Lung (tissue), 17 donors: ENCODE measurements at places on chromosomes 3 and 15. TPM values are rescaled to one million over a fixed set of nuclear protein-coding genes. Genes with fewer than 3 reads are reported as not detected.
A peak's percentile ranks its signal among the peaks of the same experiment; 100 is the strongest.

- DNase-seq, result no peak
- H3K36me3 ChIP-seq, result no peaks in the 10 kb centered on the region
- peak overlapping the region; percentile 72 for H3K4me3 ChIP-seq
- peak overlapping the region; percentile 96 for H3K27ac ChIP-seq
- H3K27me3 ChIP-seq, result no peaks in the 10 kb centered on the region
- H3K4me1 ChIP-seq, result peaks cover 18% of the 10 kb centered on the region
Observed at GRCh38 chr15:72116731-72117485, 1.0 kb downstream of the MYO9A start.

Gene PTX3
- polyA plus RNA-seq, result 626 TPM

Gene TUSC7
- polyA plus RNA-seq, result not detected

GRCh38 chr3:138470687-138471086, 36.3 kb downstream of the ESYT3 start:
- H3K4me3 ChIP-seq, result no peak overlapping the region
- no peaks in the 10 kb centered on the region for H3K27me3 ChIP-seq
- no peak overlapping the region for H3K27ac ChIP-seq
- no peaks in the 10 kb centered on the region for H3K36me3 ChIP-seq
- H3K4me1 ChIP-seq, result no peaks in the 10 kb centered on the region

DNA sequence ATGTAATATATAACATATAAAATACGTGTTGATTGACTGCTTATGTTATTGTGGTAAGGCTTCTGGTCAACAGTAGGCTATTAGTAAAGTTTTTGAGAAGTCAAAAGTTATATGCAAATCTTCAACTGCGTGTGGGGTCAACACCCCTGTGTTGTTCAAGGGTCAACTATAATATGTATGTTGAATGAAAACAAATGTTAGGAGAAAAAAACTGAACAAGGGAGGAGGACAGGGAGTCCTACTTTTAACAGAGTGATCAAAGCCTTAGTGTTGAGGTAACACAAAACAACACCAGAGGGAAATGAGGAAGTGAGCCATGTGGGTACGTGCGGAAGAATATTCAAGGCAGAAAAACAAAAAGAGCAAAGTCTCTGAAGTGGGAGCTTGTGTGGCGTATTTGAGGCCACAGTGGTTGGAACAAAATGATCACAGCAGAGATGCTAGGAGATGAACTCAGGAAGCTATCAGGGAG, 62.5 kb downstream of the SFMBT1 start:
- no peak overlapping the region for H3K4me3 ChIP-seq
- H3K36me3 ChIP-seq, result no peaks in the 10 kb centered on the region
- DNase-seq, result no peak
- no peaks in the 10 kb centered on the region for H3K4me1 ChIP-seq

- no peak for DNase-seq
- no peak overlapping the region for H3K27ac ChIP-seq
- no peaks in the 10 kb centered on the region for H3K27me3 ChIP-seq
- no peaks in the 10 kb centered on the region for H3K36me3 ChIP-seq
- no peak overlapping the region for H3K4me3 ChIP-seq
Observed at GRCh38 chr3:161821591-161821990, 325.0 kb downstream of the OTOL1 start.

DNA sequence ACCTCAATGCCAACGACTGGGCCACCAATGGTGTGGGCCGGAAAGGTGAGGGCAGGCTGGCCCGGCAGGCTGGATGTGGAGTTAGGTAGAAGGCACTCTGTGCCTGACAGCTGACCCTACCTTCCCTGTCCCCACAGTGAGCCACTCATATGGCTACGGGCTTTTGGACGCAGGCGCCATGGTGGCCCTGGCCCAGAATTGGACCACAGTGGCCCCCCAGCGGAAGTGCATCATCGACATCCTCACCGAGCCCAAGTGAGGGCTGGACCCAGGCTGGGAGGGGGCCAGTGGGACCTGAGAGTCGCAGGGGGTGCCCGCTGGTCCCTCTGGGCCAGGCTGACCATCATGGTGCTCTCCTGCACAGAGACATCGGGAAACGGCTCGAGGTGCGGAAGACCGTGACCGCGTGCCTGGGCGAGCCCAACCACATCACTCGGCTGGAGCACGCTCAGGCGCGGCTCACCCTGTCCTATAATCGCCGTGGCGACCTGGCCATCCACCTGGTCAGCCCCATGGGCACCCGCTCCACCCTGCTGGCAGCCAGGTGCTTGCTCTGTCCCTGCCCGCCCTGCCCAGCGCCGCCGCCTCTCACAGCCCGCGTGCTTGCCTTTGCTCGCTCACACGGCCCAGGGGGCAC, 4.5 kb upstream of the FES start:
- H3K27me3 ChIP-seq, result no peaks in the 10 kb centered on the region
- no peak overlapping the region for H3K4me3 ChIP-seq

GRCh38 chr15:40756938-40757337, 1.9 kb upstream of the RMDN3 start:
- no peaks in the 10 kb centered on the region for H3K4me1 ChIP-seq
- no peak overlapping the region for H3K27ac ChIP-seq
- no peaks in the 10 kb centered on the region for H3K36me3 ChIP-seq
- no peak overlapping the region for H3K4me3 ChIP-seq

Gene AADACL2
- 0.14 TPM for polyA plus RNA-seq

- H3K27me3 ChIP-seq, result no peaks in the 10 kb centered on the region
- peak overlapping the region; percentile 59 for H3K27ac ChIP-seq
- DNase-seq, result peak; percentile 91
- H3K4me1 ChIP-seq, result no peaks in the 10 kb centered on the region
Observed at GRCh38 chr15:92714477-92715401, 59.2 kb upstream of the FAM174B start.

GRCh38 chr3:42670051-42670576, 15.2 kb upstream of the KLHL40 start:
- DNase-seq, result peak; percentile 6
- no peak overlapping the region for H3K27ac ChIP-seq
- peaks cover 6% of the 10 kb centered on the region for H3K4me1 ChIP-seq

DNA sequence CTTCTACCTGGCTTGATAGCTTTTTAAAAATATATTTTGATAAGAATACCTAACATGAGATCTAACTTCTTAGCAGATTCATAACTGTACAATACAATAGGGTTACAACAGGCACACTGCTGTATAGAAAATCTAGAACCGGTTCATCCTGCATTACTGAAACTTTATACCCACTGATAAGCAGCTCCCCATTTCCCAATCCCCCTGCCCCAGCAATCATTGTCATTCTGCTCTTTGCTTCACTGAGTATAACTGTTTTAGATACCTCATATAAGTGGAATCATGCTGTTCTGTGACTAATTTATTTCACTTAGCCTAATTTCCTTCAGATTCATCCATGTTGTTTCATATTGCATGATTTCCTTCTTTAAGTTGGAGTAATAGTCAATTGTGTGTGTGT, 906.0 kb downstream of the GBE1 start:
- no peaks in the 10 kb centered on the region for H3K4me1 ChIP-seq
- DNase-seq, result no peak
- no peak overlapping the region for H3K27ac ChIP-seq
- H3K27me3 ChIP-seq, result no peaks in the 10 kb centered on the region

DNA sequence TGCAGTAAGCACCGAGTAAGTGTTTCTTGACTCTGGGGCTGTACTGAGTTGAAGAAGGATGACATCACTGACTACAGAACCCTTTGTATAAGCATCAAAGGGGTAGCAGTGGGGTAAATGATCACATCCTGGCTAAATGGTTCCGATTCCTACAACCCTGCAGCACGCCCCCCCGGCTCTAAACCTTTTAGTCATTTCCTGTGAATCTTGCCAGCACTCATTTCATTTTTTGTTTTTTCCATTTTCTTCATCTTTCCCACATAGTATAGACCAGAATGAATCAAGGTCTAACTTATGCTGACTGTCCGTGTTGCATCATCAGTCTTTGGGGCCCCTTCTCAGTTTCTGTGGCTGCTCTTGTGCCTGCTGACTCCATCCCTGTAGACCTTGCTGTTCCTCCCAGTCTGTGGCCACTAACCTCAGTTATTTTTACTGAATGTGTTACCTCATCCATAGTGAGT, 383.1 kb upstream of the TPRG1 start:
- no peaks in the 10 kb centered on the region for H3K27me3 ChIP-seq
- H3K36me3 ChIP-seq, result no peaks in the 10 kb centered on the region
- no peak for DNase-seq
- H3K4me3 ChIP-seq, result no peak overlapping the region
- peaks cover 5% of the 10 kb centered on the region for H3K4me1 ChIP-seq

DNA sequence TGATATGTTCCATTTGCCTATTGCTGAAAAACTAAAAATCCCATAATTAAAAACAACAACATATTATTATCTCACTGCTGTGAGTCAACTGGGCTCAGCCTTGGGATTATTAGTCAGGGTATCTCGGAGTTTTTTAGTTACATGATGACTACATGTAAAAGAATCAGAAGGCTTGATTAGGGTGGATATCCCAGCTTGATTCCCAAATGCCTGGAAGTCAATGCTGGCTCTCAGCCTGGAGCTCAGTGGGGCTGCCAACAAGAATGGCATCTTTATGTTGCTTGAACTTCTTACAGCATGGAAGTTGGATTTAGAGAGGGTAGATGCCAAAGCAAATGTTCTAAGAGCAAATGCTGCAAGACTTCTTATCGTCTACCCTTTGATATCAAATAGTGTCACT, 278.5 kb downstream of the PLOD2 start:
- no peaks in the 10 kb centered on the region for H3K27me3 ChIP-seq
- no peaks in the 10 kb centered on the region for H3K36me3 ChIP-seq
- DNase-seq, result no peak
- H3K4me3 ChIP-seq, result no peak overlapping the region
- H3K27ac ChIP-seq, result no peak overlapping the region
